Stimulated activated CD4-positive, alpha-beta T cell treated with anti-CD3 and anti-CD28 coated beads, Interleukin-15, amount 100 ng/mL, for 1 hour (primary cell): ENCODE measurements at places on chromosomes 3 and 15.

- DNase-seq: no peak
Observed at GRCh38 chr3:97954228-97954827, 17.9 kb downstream of the RIOX2 start.

DNA sequence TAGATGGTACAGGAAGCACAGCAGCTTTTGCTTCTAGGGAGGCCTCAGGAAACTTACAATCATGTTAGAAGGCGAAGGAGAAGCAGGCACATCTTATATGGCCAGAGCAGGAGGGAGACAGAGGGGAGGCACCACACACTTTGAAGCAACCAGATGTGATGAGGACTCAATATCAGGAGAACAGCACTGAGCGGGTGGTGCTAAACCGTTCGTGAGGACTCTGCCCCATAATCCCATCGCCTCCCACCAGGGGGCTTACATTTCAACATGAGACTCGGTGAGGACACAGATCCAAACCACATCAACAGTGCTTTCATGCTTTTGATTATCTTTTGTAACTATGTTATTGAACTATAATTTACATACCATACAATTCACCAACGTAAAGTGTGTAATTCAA, 7.6 kb upstream of the TMEM44 start:
- DNase-seq: peak; percentile 8

- no peak for DNase-seq
Observed at GRCh38 chr15:89101302-89102193, 13.3 kb downstream of the ABHD2 start.

- no peak for DNase-seq
Observed at GRCh38 chr3:160851629-160852210, 95.7 kb downstream of the PPM1L start.
